ENCODE measurements at places on chromosomes 5 and 9.

DNA sequence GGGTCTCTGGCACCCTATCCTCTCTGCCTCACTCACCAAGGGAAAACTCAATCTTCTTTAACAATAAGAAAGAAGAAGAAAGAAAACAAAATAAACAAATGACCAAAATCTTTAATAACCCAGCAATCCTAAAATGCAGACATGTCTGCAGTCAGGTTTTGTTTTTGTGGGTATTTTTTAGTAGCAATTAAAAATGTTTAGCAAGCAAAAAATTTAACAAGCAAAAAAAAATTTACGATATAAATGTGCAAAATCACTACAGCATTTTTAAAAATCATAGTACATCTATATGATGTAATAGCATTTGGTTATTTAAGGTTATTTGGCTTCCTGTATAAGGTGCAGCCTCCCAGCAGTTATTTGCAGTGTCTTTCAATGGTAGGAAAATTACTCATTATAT, 151.3 kb upstream of the MAP3K1 start:
- no peak for DNase-seq

DNA sequence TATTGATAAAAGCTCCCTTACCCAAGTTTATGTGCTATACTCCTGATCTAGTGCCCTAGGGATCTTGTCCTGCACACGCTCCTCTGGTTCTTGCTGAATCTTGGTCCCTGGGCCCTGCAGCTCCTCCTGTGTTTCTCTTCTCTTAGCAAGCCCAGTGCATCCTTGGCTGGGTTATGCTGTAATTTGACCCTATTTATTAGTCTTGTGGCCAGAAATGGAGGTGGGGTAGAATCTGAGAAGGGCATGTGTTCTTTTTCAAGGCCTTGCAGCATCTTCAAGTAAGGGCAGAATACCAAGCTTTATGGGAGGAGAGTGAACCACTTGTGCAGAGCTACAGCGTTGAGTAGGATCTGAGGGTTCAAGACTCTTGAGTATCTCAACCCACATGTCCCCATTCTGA, 366.8 kb downstream of the FAM170A start:
- DNase-seq, result no peak

GRCh38 chr5:110896901-110897300, 158.1 kb downstream of the SLC25A46 start:
- no peak for DNase-seq

DNA sequence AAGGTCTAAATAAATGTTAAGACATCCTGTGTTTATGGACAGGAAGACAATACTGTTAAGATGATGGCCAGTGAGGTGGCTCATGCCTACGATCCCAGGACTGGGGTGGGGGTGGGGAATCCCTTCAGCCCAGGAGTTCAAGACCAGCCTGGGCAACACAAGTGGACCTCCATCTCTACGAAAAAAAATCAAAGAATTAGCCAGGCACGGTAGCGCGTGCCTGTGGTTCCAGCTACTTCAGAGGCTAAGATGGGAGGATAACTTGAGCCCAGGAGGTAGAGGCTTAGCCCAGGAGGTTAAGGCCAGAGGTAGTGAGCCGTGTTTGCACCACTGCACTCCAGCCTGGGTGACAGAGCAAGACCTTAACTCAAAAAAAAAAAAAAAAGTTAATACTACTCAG, 5.3 kb downstream of the ROR2 start:
- DNase-seq, result no peak

DNA sequence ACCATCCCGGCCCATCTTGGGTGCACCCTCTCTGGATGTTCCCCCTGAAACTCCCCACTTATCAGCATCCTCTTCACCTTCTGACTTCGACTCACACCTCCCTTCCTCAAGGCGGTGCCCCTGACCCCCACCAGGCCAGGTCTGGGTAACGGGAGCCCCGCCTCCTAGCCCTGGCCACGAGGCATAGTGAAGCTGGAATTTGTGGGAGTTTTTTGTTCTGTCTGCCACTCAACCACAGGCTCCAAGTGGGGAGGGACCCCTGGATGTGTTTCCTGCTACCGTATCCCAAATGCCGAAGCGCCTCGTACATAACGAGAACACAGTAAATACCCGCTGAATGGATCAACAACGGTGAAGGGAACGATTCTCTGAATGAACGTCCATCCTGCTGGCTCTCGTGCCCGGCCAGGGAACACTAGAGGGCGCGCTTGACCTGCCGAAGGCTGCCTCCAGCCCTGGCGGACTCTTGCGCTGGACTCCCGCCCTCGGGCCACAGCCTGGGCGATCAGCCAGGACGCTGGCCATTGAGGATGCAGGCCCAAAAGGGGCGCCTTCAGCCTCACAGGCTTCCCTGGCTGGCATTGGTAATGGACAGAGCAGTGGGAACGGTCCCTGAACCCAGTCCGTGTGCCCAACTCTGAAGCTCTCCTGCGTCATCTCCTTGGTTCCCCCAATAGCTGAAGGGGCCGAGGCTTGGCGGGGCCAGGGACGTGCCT, 47.3 kb upstream of the PHYKPL start:
- DNase-seq, result peak; percentile 35

DNA sequence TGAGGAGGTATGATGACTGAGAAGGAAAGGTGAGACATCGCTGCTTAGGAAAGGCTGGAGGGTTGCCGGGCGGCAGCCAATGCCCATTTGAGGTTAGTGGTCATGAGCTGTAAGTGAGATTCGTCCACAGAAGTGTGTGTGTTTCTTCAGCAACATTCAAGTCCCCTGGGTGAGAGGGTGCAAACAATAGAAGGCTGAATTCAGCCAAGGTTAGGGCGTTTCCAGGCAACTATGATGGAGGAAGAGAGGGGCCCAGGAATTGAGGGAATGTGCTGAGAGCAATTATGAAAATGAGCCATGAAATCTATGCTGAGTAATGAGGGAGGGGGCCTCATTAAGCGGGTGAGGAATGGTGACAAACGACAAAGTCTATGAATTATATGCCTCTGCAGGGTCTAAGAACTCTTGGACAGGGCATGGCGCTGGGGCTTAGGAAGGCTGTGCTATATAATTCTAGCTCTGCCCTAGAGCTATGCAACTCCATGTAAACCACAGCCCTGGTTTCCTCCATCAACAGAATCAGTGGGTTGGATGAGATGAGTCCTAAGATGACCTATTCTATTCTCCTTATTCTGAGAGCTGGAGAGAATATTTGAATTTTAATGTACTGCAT, 96.0 kb downstream of the SLIT3 start:
- DNase-seq, result no peak

- DNase-seq, result no peak
Observed at GRCh38 chr9:113417370-113417769, 6.8 kb downstream of the C9orf43 start.

DNA sequence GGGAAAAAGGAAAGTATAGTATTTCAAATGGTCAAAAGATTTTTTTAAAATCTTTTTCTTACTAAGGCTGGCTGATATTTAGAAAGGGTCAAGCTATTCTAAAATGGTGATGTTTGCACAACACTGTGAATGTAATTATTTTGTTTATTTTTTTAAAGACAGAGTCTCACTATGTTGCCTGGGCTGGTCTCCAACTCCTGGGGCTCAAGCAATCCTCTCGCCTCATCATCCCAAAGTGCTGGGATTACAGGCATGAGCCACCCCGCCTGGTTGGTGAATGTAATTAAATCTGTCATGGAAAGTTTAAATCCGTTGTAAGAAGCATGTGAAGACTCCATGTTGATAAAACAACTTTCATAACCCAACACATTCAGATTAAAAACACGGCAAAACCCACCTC, 2.6 kb downstream of the UBTD2 start:
- no peak for DNase-seq

GRCh38 chr9:14326264-14326826, 12.4 kb upstream of the NFIB start:
- DNase-seq, result no peak

Data from activated gamma-delta T cell treated with anti-CD3 and anti-CD28 coated beads, Interleukin-2, amount 50 U/mL, for 16 hours (primary cell).